ENCODE measurements at places on chromosomes 5 and 9.

- no peak for DNase-seq
Observed at GRCh38 chr5:172565455-172565854, 75.6 kb upstream of the NEURL1B start.

- no peak for DNase-seq
Observed at GRCh38 chr5:4225741-4226140, 630.1 kb downstream of the IRX1 start.

DNA sequence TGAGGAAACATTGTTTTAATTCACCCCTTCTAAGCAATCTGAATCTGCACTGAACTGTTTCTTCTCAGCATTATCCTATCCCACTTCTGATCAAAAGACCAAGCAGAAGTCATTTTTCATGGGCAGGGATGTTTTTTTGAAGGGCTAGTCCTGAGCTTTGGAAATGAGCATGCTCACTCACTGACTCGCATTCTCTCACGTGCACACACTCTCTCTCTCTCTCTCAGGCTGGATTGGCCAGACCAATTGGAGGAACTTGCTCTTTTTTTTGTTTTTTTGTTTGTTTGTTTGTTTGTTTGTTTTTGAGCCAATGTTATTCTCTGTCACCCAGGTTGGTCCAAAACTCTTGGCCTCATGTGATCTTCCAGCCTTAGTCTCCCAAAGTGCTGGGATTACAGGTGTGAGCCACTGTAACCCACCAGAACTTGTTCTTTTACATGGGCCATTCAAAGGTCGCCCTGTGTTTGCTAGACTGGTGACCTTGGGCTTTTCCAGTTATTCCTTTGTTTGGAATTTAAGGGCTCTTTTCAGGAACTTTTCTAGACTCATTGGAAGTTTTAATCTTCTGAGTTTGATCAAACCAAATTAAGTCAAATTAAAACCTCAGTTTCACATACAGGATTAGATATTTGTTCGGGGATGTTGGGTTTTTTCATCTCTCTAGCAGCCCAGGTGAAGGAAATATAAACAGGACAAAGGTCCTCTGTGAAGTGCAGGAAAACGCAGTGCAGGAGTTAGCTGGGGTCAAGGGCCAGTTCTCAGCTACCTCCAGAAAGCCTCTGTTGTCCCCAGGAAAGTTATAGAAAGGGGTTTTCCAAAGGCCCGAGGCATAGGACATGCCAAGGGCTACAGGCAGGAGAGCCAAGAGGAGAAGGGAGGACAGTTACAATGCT, 13.1 kb downstream of the FAXDC2 start:
- DNase-seq: no peak

GRCh38 chr9:3500044-3500443, 25.8 kb downstream of the RFX3 start:
- DNase-seq: no peak

DNA sequence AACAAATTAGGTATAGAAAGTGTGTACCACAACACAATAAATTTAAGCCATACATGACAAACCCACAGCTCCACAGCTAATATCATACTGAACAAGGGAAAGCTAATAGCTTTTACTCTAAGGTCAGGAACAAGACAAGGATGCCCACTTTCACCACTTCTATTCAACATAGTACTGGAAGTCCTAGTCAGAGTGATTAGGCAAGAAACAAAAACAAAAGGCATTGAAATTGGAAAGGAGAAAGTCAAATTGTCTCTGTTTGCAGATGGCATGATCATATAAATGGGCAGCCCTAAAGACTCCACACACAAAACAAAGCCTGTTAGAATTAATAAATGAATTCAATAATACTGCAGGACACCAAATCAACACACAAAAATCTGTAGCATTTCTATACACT, 548.8 kb downstream of the CTNND2 start:
- DNase-seq: no peak

GRCh38 chr5:62741761-62742160, 163.1 kb downstream of the LRRC70 start:
- DNase-seq: no peak

- DNase-seq: no peak
Observed at GRCh38 chr5:23684103-23684502, 176.7 kb downstream of the PRDM9 start.

GRCh38 chr5:17730421-17730820, 96.2 kb downstream of the TAF11L14 start:
- no peak for DNase-seq

GRCh38 chr5:34603378-34603777, 52.8 kb upstream of the RAI14 start:
- DNase-seq: no peak

DNA sequence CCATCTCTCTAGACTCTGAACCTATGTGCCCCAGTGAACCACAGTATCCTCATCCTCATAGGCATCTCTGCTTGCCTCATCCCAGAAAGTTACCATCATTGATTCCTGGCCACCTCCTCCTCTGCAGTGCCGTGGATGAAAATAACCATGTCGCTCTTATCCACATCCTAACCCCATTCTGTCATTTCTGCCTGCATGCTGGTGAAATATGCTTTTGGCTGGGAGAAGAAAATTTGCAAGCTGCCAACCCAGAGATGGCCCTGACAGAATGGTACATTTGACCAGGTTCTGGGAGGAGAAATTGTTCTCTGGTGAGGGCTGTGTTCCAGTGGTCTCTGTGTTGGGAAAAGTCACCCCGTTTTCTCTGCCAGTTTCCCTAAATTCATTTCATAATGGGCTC, 149.7 kb downstream of the NMUR2 start:
- no peak for DNase-seq

GRCh38 chr5:179623906-179624741, 653 bp upstream of the HNRNPH1 start:
- DNase-seq: no peak

DNA sequence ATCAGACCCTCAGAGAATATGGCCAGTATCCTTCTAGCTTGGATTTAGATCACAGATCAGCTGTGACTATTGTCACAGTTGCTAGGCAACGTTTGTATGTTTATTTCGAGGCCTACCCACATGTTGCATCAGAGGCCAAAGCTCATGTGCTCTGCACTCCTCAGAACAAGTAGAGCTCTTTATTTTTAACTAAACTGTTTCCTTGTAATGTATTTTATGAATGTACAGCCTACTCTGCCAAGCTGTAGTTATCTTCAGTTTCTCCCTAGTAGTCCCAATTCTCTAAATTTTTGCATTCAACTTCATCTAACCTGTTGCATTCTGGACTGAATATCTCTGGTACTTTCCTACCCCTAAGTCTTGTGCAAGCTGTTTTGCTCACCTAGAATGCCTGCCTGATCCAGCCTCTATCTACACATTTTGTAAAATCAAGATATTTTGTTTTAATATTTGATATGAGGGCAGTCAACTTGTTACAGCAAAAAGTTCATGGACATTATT, 52.8 kb downstream of the CAST start:
- DNase-seq: no peak

GRCh38 chr9:135505406-135506187, 5.1 kb downstream of the MRPS2 start:
- no peak for DNase-seq

DNA sequence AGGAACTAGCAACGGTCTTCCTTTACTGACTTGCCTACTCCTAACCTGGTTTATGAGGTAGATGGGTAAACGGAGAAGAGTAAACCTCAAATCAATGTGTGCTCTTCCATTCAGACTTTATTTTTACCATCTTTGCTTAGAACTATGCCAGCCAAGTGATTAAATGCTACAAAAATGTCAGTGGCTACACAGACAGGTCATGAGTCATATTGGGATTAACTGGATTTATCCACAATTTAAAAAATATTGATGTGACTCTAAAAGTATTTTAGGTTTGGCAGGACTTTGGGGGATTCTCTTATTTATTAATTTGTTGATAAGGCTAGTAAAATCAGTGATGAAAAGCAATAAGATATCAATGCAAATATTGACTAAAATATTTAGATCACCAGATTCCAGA, 275.0 kb downstream of the PLK2 start:
- no peak for DNase-seq

DNA sequence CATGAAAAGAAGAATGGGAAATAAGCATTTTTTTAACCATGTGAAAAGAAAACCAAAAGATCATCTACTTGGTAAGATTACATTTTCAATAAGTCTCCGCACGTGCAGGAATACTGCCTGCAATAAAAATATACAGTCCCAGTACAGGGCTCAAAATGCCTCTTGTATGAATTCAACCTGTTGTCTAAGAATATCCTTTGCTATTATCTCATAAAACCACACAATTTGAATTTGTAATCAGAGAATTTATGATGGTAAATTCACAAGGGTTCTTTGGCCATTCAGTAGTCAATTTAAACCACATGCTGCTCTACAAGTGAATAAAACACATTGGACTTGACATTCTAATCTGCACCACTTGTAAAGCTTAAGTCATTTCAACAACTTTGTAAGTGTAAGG, 46.6 kb downstream of the ST8SIA4 start:
- no peak for DNase-seq

DNA sequence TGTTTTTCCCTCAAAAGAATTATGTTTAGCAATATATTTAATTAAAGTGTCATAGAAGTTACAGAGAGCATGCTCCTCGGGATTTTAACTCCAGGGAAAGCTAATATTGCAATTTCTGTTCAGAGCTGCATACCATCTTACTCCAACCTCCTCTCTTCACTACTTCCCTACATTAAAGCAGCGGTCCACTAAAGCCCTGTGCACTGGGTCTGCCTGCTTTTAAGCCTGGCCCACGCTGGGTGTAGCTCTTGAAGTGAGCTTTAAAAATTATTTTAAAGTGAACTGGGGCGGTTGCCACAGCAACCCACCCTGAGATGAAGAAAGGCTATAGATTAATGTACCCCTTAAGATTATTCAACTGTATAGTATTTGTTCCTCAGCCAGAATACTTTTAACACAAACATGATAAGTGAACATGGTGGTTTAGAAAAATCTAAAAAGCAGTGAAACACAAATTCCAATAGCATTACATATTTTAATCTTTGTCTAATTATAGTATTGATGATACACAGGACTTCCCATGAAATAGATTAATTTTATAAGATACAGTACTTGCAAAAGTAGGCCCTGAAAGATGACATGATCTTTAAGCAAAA, 3.9 kb upstream of the MEF2C start:
- DNase-seq: no peak

DNA sequence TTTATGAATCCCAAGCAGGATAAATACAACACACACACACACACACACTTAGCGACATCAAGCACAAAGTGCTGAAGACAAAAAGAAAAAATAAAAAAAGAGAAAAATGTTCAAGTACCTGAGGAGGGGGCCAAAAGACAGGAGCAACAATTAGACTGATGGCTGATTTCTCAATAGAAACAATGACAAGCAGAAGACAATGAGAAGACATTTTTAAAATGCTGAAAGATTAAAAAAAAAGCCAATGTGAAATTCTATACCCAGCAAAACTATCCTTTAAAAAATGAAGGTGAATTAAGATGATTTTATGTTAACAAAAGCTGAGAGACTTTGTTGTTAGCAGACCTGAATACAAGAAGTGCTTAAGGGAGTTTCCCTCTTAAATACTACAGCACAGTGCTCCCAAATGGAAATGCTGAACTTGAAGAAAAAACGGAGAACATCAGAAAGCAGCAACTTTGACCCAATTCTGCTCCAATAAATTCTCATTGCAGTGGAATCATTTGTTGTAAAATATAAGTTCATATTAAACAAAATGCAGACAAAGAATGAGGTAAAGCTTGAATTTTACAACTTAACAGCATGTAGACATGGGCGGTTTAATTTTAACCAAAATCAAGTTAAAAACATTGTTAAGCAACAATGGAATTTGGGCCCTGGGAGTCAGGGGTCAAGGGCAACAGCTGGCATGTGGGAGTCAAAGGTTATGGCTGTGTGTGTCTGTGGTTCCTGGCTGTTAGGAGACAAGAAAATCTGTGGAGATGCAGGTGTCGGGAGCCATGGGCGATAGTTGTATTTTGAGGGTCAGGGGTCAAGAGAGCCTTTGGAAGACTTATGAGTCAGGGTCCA, 776 bp upstream of the RANBP17 start:
- no peak for DNase-seq

- DNase-seq: no peak
Observed at GRCh38 chr9:26234865-26235264, 556.6 kb upstream of the TUSC1 start.

- no peak for DNase-seq
Observed at GRCh38 chr5:30994902-30995301, 198.6 kb upstream of the CDH6 start.

- DNase-seq: peak; percentile 27
Observed at GRCh38 chr9:80175286-80176150, 603.8 kb downstream of the TLE4 start.

DNA sequence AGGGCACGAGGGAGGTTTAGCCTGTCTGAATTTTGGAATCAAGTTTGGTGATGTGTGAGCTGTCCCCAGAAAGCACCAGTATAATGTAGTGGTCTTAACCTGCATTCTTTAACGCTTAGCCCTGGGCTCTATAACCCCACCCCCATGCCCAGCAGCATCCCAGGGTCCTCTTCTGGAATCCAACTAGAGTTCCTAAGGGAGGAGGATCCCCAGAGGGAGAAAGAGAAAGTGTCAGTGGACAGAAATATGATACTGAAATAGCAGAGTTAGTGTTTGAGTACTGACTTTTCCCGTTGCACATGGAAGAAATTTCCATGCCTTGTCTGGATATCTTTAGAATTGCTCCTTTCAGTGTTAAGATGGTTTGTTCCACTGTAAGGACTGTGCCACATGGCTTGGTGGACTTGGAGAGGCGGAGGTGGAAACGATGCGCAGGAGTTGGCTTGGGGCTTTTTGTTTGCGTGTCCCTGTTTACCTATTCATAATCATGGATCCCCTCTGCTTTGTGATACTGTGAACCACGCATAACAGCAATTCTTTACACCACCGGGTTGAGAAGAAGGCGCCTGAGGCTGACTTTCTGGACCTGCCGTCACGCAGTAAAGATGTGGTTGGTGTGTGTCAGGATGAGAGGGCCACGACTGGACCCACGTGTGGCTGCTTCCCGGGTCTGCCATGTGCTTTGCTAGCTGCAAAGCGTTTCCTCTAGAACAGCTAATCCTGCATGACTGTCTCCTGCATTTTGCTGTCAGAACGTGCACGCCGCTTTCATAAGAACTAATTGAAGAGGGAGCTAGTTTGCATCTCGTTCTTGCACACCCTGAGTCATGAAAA, 142.3 kb downstream of the SMARCA2 start:
- DNase-seq: no peak

DNA sequence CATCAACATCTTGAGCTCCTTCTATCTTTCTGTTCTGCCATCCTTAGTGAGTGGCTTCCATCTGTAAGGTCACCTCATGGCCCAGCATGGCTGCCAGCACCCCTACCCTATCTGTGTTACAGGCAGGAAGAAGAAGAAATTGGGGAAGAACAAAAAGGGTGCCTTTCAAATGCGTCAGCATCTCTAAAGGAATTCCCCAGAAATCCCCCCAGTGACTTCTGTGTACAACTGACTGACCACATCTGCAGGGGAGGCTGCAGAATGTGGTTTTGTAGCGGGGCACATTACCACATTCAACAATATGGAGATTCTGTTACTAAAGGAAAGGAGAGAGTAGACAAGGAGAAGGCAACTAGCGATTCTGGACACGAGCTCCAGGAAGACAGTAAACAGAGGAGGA, 40.1 kb downstream of the ALG2 start:
- no peak for DNase-seq

GRCh38 chr5:103358305-103358995, 99.9 kb downstream of the MACIR start:
- no peak for DNase-seq

All from NCI-H1694 treated with DMSO at 0.1 percent for 48 hours (cell line).